ENCODE measurements at places on chromosomes 7 and 10. TPM values are rescaled to one million over a fixed set of nuclear protein-coding genes. Genes with fewer than 3 reads are reported as not detected.

The COBL gene
- total RNA-seq = 0.11 TPM

The TRPV5 gene
- total RNA-seq = not detected

The SPDYE1 gene
- total RNA-seq = not detected

The DPP6 gene
- total RNA-seq = not detected

The ABCC2 gene
- total RNA-seq = 1.7 TPM

The FAM13C gene
- total RNA-seq = not detected

The FGFBP3 gene
- 0.38 TPM for total RNA-seq

The WNT2 gene
- total RNA-seq = not detected

The RNF148 gene
- total RNA-seq = 0.83 TPM

The CACNA2D1 gene
- 42.1 TPM for total RNA-seq

The CDK1 gene
- total RNA-seq = 70.1 TPM

The ASIC3 gene
- total RNA-seq = 0.69 TPM

The CDH23 gene
- total RNA-seq = not detected

The SAMD9L gene
- 10.5 TPM for total RNA-seq

The ANLN gene
- 119 TPM for total RNA-seq

The EN2 gene
- not detected for total RNA-seq

The FAM131B gene
- total RNA-seq = 1.4 TPM

The PRTFDC1 gene
- 24.2 TPM for total RNA-seq

The CFAP69 gene
- total RNA-seq = 4.4 TPM

The ATP6V0A4 gene
- 0.24 TPM for total RNA-seq

The CUZD1 gene
- 1.1 TPM for total RNA-seq

The ACTA2 gene
- 13.0 TPM for total RNA-seq

The OR13A1 gene
- not detected for total RNA-seq

The PHYHIPL gene
- not detected for total RNA-seq

The CLRN3 gene
- total RNA-seq = not detected

The POLD2 gene
- 96.5 TPM for total RNA-seq

The ENTPD1 gene
- 23.0 TPM for total RNA-seq

The ADCY1 gene
- total RNA-seq = 1.6 TPM

The GNB2 gene
- total RNA-seq = 300 TPM

The MMD2 gene
- total RNA-seq = not detected

The ATOH7 gene
- total RNA-seq = not detected

The CPEB3 gene
- 2.3 TPM for total RNA-seq

The CLDN3 gene
- 0.95 TPM for total RNA-seq

The IFIT1B gene
- total RNA-seq = not detected

The H2BK1 gene
- not detected for total RNA-seq

The ANXA11 gene
- total RNA-seq = 122 TPM

The TRAPPC14 gene
- total RNA-seq = 24.0 TPM

The TACC2 gene
- 46.2 TPM for total RNA-seq

The TMEM106B gene
- 23.0 TPM for total RNA-seq

The GDF10 gene
- total RNA-seq = not detected

The CNPY1 gene
- total RNA-seq = not detected

The NT5C2 gene
- total RNA-seq = 69.9 TPM

The VPS37D gene
- 2.0 TPM for total RNA-seq

The HYAL4 gene
- not detected for total RNA-seq

The ERVW-1 gene
- total RNA-seq = not detected

The CYP3A7 gene
- not detected for total RNA-seq

The SSC4D gene
- 0.46 TPM for total RNA-seq
